Subcutaneous preadipocyte (primary cell): ENCODE measurements at places on chromosomes 5 and 9. TPM values are rescaled to one million over a fixed set of nuclear protein-coding genes. Genes with fewer than 3 reads are reported as not detected.

The SPATA31C1 gene
- not detected in 2 replicates for total RNA-seq

The PCDHGA7 gene
- 1.8 and 2.5 TPM in 2 replicates for total RNA-seq

The NPR3 gene
- 10.8 and 21.3 TPM in 2 replicates for total RNA-seq

The GNG10 gene
- total RNA-seq = 72.4 and 79.8 TPM in 2 replicates

The CAMK4 gene
- 5.3 and 5.5 TPM in 2 replicates for total RNA-seq

The HTR4 gene
- total RNA-seq = not detected in 2 replicates

The PCDHB14 gene
- total RNA-seq = under 0.01 and 0.20 TPM in 2 replicates

The LCN9 gene
- not detected in 2 replicates for total RNA-seq

The HMCN2 gene
- total RNA-seq = under 0.01 and 0.20 TPM in 2 replicates

The HCN1 gene
- not detected in 2 replicates for total RNA-seq

The BTNL3 gene
- not detected in 2 replicates for total RNA-seq

The TSSK1B gene
- under 0.01 and 0.20 TPM in 2 replicates for total RNA-seq

The ADGRV1 gene
- under 0.01 and 0.20 TPM in 2 replicates for total RNA-seq

The DNAH5 gene
- total RNA-seq = 0.39 and 0.73 TPM in 2 replicates

The GM2A gene
- 25.2 and 29.0 TPM in 2 replicates for total RNA-seq

The F2RL2 gene
- 0.37 and 0.78 TPM in 2 replicates for total RNA-seq

The LCN12 gene
- not detected in 2 replicates for total RNA-seq

The CCNB1 gene
- 156 and 204 TPM in 2 replicates for total RNA-seq

The CAMK2A gene
- 0.20 and 0.73 TPM in 2 replicates for total RNA-seq

The PAEP gene
- total RNA-seq = not detected in 2 replicates
